CD4-positive, alpha-beta T cell treated with Interferon alpha-2 for 1 hour (primary cell): ENCODE measurements at places on chromosomes 13 and 19.

GRCh38 chr13:41458187-41458760 lies 924 bp downstream of the RGCC start:
- DNase-seq: peak; percentile 58

- DNase-seq: no peak
Measured at GRCh38 chr19:55700813-55701212, 25.8 kb downstream of the EPN1 start.

DNA sequence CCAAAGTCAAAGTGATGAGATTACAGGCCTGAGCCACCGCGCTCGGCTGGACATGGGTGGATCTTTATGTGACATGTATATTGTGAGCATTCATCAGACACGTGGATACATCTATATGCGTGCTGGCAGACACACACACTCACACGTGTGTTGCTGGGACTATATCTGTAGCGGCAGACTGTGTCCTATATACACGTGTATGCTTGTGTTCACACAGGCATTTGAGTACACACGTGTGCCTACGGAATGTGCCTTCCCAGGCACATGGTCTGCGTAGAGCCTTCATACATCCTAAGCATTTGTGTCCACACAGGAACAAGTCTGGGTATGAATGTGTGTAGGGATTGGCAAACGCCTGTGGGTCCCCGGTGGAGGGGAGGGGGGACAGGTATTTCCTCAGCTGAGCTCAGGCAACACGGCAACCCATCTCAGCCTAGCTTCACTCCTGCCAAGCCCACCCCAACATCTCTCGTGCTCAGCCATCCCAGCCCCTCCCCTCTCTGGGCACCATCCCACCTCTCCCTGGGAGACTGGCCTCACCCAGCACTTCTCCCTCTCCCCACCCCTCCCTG lies 2.6 kb downstream of the UNC13A start:
- DNase-seq: no peak

DNA sequence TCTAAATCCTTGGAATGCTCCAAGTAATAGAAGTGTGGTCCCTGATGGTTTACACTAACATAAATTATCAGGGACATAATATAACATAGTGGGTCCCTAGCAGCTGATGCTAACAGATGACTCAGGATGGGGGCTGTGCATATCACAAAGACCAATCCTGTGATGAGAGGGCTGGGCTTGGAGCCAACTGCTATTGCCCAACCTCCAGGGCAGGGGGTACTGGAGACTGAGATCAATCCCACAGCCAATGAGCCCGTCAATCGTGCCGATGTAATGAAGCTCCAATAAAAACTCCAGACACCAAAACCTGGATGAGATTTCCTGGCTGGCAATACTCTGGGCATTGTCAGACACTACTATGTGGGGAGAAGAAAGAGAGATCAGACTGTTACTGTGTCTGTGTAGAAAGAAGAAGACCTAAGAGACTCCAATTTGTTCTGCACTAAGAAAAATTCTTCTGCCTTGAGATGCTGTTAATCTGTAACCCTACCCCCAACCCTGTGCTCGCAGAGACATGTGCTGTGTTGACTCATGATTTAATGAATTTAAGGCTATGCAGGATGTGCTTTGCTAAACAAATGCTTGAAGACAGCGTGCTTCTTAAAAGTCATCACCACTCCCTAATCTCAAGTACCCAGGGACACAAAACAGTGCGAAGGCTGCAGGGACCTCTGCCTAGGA lies 33.4 kb downstream of the ABCC4 start:
- DNase-seq: no peak

DNA sequence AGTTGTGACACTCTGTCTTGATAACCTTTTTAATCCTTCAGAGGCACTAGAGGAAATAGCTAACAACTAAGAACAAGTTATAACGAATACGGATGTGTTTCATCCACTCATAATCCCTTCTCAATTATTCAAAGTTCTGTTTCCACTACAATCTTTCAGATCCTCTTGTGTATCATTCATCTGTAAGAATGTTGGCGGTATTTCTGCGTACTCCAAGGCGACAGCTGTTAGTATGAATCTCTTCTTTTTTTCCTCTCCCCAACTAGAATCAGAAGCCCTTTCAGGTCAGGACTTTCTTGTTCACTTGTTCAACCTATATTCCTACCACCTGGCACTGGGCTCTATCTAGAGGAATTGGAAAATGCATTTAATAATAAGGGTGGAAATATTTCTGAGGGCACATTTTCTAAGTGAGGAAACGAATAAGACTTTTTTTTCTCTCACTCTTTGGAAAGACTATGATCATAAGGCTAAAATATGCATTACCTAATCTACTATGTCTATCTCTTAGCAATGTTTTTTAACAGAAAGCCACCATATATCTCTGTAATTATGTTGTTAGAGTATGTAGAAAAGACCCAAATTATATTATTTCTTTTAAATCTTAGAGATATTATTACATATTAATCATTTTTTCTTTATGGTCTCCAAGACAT lies 492.9 kb downstream of the PCDH20 start:
- DNase-seq: no peak

- DNase-seq: no peak
Measured at GRCh38 chr13:33146843-33147611, 130.8 kb downstream of the KL start.

- peak; percentile 30 for DNase-seq
Measured at GRCh38 chr19:21463449-21464105, 41.8 kb upstream of the ZNF429 start.

DNA sequence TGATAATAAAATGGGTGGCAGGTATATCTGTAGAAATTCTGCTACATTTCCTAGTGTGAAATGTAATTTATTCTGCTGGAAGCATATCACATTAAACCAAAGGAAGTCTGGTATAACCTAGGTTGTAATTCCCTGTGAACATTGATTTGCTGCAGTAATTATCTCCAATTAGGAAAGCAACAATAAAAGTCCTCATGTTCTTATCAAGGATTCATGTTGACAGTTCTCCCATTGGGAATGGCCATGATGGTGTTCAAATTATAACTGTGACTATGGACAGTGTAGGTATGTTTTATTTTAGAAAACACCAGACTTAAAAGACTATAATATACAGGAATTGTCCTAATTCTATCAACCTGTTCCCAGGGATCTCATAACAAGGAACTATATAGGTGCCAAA lies 513.5 kb upstream of the MIR17HG start:
- DNase-seq: no peak

DNA sequence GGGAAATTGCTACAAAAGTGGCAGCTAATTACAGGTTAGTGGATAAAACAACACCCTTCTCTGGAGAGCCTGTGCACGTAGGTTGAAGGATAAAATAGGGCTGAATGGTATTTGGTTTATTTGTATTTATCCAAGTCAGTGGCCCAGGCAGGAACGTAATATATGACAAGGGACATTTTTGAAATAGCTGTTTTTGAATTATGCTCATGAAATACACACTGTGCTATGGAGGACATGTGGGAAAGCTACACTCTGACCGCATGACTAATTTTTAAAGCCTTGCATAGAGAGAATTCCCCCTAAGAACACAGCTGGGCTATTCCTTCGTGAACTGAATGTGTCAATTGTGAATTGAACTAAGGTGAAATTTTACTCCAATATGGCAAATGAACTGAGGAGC lies 292.1 kb upstream of the MAB21L1 start:
- DNase-seq: no peak

- DNase-seq: no peak
Measured at GRCh38 chr19:29533578-29534544, 8.1 kb downstream of the VSTM2B start.

DNA sequence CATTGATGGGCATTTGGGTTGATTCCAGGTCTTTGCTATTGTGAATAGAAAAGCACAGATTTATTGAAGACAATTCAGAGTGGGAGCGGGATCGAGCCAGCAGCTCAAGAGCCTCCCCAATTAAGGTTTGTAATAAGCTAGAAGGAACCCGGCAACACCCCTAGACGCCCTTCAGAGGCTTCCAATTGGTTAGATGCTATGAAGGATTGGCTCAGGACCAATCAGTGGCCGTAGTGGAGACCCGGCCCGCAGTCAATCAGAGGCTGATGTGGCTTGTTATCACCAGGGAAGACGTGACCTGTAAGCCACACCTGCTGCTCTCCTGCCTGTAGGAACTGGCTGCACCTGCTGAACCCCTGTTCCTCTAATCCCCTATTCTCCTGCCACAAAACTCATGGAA lies 14.6 kb downstream of the SIGLEC11 start:
- no peak for DNase-seq

DNA sequence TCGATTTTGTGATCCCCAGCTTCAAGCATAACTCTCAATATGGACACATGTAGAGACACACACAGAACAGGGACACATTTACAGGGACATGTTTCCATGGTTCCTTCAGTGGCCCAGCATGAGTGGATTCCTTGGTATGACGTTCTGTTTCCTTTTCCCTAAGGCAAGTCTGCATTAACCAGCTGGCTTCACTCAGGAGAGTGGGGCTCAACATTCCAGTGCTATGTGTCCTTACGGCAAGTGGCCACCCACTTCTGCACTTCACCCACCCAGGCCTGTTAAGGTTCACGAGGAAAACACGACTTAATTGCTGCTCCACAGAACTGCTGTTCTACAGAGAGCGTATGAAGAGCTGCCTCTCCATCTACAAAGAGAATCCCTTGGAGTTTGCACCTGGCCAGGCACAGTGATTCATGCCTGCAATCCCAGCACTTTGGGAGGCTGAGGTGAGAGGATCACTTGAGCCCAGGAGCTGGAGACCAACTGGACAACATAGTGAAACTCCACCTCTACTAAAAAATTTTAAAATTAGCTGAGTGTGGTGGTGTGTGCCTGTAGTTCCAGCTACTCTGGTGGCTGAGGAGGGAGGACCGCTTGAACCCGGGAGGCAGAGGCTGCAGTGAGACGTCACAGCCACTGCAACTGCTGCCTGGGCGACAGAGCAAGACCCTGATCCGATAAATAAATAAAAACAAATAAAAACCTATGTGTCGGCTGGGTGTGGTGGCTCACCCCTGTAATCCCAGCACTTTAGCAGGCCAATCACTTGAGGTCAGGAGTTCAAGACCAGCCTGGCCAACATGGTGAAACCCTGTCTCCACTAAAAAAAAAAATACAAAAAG lies 32.5 kb downstream of the BRD4 start:
- no peak for DNase-seq

DNA sequence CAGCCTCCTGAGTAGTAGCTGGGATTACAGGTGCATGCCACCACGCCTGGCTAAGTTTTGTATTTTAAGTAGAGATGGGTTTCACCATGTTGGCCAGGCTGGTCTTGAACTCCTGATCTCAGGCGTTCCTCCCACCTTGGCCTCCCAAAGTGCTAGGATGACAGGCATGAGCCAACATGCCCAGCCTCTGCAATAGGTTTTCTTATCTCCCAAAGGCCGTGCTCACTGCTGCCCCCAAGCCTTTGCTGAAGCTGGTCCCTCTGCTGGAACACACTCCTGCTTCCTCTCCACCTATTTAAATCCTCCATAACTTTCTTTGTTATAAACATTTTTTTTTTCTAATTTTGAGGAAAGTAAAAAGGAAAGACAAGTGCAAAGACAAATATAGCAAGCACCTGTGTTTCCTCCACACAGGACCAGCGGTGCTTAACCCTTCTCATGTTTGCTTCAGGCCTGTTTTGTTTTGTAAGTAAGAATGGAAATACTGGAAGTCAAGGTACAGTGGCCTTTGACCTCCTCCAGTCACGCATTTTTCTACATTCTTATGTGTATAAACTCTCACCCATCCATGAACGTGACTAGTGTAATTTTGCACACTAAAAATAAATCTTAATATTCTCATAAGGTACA lies 14.5 kb upstream of the TNFAIP8L1 start:
- DNase-seq: no peak

DNA sequence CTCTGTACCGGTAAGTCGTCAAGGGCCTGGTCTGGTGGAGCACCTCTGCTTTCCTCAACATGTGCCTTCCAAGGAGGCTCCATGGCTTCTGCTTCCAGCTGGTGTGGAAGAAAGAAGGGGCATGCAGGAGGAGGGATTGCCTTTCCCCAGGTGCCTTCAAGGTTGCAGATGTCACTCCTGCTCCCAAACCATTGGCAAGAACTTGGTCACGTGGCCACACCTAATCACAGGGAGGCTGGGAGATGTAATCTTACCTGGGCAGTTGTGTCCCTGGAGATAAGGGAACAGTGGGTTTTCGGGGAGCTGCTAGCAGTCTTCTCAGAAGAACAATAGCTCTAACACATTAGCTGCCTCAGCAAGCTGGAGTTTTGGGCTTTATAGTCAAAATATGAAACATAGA lies 9.7 kb upstream of the GPR18 start:
- DNase-seq: no peak

GRCh38 chr13:75365724-75366173 lies 116.2 kb downstream of the TBC1D4 start:
- no peak for DNase-seq

GRCh38 chr13:113167155-113167554 lies 8.7 kb downstream of the PROZ start:
- no peak for DNase-seq

DNA sequence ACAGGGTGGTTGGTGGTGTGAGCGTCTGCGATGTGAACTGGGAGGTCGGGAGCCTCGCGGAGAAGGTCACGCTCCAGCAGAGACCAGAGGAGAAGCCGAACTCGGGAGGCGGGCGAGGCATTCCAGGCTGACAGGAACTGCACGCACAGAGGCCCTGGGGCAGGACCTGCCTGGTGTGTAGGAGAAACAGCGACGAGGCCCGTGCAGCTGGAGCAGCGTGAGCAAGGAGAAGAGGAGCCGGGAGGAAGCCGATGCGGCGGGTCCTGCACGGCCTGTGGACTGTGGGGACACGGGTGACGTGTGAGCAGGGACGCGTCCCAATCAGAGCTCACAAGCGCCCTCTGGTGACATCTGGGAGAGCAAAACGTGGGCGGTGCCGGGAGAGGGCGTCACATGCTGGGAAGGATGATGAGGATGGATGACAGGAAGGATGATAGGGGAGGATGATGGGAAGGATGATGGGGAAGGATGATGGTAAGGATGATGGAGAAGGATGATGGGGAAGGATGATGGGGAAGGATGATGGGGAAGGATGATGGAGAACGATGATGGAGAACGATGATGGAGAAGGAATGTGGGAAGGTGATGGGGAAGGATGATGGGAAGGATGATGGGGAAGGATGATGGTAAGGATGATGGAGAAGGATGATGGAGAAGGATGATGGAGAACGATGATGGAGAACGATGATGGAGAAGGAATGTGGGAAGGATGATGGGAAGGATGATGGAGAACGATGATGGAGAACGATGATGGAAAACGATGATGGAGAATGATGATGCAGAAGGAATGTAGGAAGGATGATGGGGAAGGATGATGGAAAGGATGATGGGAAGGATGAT lies 16.1 kb upstream of the MADCAM1 start:
- peak; percentile 34 for DNase-seq

- no peak for DNase-seq
Measured at GRCh38 chr19:35534803-35535480, 1.7 kb downstream of the GAPDHS start.

GRCh38 chr19:46533078-46533620 lies 37.5 kb upstream of the PNMA8B start:
- DNase-seq: no peak

- no peak for DNase-seq
Measured at GRCh38 chr13:75908141-75908540, 272.0 kb downstream of the LMO7 start.

GRCh38 chr13:100694722-100695508 lies 20.3 kb upstream of the TMTC4 start:
- no peak for DNase-seq

GRCh38 chr19:56983171-56983570 lies 136.6 kb upstream of the USP29 start:
- no peak for DNase-seq

GRCh38 chr19:47133021-47133471 lies 2.4 kb downstream of the SAE1 start:
- no peak for DNase-seq
